Neuronal stem cell (in vitro differentiated cells): ENCODE measurements at places on chromosomes 12 and 14.

GRCh38 chr12:118035190-118036041 lies 18.9 kb downstream of the RFC5 start:
- DNase-seq, result no peak

GRCh38 chr14:73180385-73180805 lies 44.1 kb downstream of the PSEN1 start:
- DNase-seq, result no peak

DNA sequence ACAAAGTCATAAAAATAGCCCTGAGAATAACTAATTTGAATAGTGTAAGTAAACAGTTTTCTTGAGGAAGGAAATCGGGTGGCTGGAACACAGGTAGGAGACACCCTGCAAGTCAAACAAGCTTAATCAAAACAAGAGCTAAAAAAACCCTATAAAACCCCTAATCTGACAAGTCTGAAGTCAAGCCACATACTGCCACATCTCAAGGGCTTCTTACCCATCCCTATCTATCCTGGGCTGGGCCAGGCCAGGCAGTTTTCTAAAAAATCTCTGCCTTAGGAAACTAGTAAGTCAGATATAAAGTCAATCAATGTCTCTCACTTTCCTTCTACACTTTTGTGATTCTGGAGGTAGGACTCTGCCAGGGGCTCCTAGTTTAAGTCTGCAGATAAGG lies 15.3 kb downstream of the UBE2N start:
- DNase-seq, result no peak

GRCh38 chr14:60238955-60239354 lies 10.1 kb upstream of the PPM1A start:
- no peak for DNase-seq

DNA sequence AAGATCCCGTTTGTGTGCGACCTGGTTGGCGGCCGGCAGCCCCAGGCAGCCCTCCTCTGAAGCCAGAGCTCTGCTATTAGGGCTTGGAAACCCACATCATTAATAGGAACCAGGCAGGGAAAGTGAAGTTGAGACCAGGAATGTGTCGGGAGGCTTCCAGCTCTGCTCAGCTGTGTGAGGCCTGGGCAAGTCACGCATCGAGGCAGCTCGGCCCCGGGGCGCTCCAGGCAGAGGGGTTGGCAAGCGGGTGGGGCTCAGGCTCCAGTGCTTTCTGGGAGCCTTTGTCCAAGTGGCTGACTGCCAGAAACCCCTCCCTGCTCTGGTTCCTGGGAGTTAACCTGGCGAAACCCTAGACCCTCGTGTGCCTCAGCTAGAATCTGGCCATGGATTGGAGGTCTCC lies 1151.7 kb downstream of the VRK1 start:
- no peak for DNase-seq

DNA sequence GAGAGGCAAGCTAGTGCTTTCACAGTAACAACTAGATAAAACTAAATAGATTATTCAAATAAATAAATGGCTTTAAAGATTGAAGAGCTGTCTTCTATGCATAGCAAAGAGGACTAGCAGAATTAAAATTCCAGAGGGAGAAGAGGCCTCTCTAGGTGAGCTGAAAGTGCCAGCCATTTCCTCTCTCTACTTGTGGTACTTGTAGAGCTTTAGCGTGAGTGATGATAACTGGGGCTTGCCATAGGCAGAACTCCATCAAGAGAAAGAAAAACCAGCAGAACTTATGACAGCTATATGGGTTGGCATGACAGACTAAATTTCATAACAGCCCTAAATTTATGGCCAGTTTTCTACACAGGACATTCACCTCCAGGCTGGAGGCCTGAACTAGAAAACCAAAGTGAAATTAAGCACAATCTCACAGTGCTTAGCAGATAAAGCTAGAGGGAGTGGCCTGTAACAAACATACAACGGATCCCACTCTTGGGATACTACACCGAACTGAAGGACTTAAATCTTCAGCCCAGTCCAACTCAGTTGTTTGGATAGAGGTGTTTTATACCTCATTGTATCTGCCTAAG lies 11.0 kb downstream of the SPTLC2 start:
- DNase-seq, result no peak
